ENCODE measurements at places on chromosomes 5 and 9. TPM values are rescaled to one million over a fixed set of nuclear protein-coding genes. Genes with fewer than 3 reads are reported as not detected.
A peak's percentile ranks its signal among the peaks of the same experiment; 100 is the strongest.

MYMK gene
- not detected for total RNA-seq

ISOC1 gene
- 30.6 TPM for total RNA-seq

CRHBP gene
- not detected for total RNA-seq

- DNase-seq = no peak
Observed at GRCh38 chr5:110017854-110018253, 328.1 kb downstream of the MAN2A1 start.

DNA sequence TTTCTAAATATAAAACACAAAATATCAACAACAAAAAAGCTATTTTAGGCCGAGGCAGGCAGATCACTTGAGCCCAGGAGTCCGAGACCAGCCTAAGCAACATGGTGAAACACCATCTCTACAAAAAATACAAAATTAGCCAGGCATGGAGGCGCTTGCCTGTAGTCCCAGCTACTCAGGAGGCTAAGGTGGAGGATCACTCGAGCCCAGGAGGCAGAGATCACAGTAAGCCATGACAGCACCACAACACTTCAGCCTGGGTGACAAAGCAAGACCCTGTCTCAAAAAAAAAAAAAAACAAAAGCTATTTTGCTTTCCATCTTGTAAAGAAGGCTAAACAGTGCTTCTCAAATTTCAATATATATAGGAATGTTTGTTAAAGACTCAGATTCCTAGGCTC lies 11.3 kb downstream of the C5orf15 start:
- no peak for DNase-seq

GRCh38 chr9:122102156-122102555 lies 9.0 kb upstream of the TTLL11 start:
- no peak for DNase-seq

- no peak for DNase-seq
Observed at GRCh38 chr5:115811406-115811805, 5.1 kb downstream of the CDO1 start.

GRCh38 chr5:10018201-10019069 lies 231.3 kb downstream of the ATPSCKMT start:
- no peak for DNase-seq

DNA sequence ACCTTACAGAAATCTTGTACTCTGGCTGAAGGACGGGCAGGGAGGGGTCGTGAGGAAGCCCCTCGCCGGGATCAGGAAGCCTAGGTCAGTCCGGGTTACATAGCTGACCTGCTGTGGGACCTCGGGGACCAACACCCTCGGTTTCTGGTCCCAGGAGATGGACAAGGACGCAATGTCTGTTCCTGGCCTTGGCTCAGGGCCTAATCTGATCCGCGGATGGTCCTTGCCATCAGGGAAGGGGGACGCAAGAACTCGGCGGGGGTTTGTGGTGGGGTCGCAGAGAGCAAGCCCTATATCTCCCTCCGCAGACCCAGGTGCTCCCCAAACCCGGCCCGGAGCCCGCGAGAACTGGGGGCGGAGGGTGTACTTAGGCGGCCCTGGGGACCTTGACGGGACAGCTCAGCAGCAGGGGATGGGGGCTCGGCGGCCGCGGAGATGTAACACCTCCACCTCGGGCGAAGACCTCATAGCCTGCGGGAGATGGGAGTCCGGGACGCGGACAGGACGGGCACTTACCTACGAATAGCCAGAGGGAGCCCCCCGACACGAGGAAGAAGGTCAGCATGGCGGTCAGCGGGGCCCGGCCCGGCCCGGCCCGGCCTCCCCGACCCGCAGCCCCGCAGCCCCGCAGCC lies 353 bp downstream of the ACSL6 start:
- DNase-seq = peak; percentile 24

- no peak for DNase-seq
Observed at GRCh38 chr9:2838371-2839000, 5.4 kb downstream of the PUM3 start.

DNA sequence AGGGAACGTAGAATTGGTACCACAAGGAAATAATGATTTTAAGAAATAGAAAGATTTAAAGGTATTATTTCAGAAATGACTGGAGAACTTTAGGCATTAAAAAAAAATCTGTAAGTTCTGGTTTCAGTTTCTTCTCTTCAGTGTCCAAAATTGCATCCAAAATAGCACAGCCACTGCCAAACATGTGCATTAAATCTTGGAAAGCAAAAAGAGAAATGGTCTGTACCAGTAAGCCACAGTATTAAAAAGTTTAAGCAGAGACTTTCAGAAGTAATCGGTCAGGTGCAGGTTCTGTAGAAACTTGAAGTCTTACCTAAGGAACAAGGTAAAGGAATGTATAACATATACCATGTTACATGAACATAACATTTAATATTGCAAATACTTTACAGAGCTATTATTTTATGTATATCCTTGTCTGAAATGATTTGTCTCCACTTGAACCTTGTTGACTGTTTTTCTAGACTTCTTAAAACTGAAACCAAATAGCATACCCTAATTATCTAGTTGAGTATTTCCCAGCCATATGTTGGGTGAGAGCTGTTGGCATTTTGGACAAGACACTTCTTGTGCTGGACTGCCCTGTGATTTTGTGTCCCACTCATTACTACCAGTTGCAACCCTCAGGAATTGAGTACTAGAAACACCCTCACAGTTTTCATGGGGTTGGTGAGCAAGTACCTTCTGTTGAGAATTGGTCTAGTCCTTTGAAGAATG lies 32.1 kb downstream of the NIPBL start:
- no peak for DNase-seq

- no peak for DNase-seq
Observed at GRCh38 chr9:129183495-129184218, 5.6 kb upstream of the IER5L start.

- DNase-seq = no peak
Observed at GRCh38 chr5:94778299-94778698, 159.8 kb downstream of the SLF1 start.

DNA sequence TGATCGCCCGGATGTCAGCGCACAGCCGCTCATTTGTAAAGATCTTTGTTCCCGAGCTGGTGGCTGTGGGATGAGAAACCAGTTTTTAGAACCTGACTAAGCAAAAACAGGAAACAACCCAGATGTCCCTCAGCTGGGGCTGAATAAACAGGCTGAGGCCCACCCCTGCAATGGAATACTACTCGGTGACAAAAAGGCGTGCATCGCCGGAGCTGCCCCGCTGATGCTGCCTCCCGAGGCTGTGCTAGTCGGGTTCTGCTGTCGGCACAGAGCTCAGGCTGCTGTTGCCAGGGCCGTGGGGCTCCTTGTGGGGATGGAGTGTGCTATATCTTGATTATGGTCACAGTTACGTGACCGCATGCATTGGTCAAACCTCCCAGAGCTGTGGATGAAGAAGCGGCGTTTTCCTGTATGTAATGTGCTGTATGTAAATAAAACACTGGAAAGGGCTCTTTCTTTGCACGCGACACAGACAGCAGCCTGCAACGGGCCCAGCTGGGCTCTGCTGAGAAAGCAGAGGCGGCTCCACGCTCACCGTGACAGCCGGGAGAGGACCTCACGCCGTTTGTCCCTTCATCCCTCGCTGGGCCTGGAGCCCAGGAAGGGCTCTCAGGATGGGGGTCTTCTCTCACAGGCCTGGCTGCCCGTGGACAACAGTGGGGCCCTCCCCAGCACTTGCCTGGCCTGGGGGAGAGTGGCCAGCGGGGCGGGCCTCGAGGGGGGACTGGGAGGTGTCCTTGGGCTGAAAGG lies 51.5 kb upstream of the RNU6ATAC start:
- no peak for DNase-seq

GRCh38 chr5:66596636-66597182 lies 516 bp downstream of the MAST4 start:
- DNase-seq = no peak

DNA sequence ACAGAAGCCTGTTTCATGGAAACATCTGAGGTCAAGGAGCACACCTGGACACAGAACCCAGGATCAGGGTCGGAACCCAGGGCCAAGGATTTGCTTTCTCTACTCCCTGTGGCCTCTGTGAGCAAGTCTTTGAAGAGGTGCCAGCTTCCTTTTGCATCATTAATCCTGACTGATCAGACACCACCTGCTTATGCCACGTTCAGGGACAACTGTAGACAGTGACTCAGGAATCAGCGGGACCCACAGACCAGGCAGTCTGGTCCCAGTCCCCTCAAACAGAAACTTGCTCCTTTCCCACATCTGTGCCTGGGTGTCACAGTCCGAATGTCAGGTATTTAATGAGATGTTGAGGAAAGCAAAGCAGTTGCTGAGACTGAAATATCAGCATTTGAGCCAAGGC lies 154.8 kb downstream of the SGCD start:
- no peak for DNase-seq

GRCh38 chr5:82334856-82335255 lies 56.7 kb upstream of the RPS23 start:
- no peak for DNase-seq

DNA sequence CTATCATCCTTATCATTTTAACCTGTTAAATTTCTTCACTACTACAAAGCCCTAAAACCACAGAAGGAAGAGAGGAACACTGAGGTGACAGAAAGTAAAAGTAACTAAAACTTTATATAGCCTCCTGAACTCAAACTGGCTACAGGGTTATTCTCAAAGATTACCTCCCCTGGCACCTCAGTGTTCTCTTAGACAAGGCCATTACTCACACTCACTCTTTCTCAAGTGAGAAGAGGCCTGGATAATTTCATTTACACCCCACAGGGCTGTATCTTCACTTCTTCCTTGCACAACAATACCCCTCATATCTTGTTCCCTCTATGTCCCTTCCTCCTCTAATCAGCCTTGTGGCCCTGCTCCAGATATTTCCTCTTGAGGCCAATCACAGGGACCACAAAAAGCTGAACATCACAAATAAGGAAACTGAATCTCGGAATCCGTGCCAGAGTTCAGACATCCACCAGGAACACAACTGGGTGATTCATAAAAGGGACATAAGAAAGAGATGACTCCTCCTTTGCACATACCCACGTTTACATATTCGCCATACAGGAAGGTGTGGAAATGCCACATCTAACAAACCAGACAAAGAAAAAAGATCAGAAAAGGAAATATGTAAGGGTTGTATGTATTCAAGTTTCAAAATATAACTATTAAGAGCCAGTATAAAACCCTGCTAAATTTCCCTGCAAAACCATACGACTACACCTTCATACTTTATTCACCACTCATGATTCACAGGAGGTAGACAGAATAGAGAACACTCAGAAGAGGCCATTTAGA lies 1.7 kb upstream of the KLHL3 start:
- peak; percentile 72 for DNase-seq

DNA sequence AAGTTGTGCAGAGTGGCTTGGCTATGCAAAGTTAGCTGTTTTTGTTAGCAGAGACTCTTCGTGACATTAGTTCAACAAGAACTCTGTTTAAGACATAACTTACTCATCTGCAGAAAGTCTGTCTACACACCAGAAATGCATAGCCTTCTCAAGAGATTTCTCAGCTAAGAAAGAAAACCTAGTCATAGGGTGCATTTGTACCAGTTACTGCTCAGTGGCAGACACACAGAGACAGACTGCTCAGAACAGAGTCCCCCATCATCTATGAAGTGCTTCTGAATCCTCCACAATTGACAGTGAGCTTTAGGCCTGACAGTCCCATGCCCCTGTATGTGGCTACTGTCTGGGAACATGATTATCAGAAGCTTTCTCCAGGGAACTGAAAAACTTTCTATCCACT lies 56.1 kb upstream of the IFNK start:
- no peak for DNase-seq

DNA sequence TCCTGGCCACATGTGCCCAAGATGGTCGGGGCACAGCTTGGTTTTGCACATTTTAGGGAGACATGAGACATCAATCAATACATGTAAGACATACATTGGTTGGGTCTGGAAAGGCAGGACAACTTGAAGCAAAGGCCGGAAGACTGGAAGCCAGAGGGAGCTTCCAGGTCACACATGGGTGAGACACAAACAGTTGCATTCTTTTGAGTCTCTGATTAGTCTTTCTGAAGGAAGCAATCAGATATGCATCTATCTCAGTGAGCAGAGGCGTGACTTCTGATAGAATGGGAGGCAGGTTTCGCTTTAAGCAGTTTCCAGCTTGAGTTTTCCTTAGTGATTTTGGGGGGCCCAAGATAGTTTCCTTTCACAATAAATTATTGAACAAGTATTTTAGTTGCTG lies 172.5 kb downstream of the RASEF start:
- DNase-seq = no peak

Data from left colon (tissue), 2 donors.